ENCODE measurements at places on chromosomes 12 and 14. TPM values are rescaled to one million over a fixed set of nuclear protein-coding genes. Genes with fewer than 3 reads are reported as not detected.
A peak's percentile ranks its signal among the peaks of the same experiment; 100 is the strongest.

Gene AQP2
- polyA plus RNA-seq: not detected

Gene KRT1
- 1.0 TPM for polyA plus RNA-seq

Gene CMTM5
- 1.4 TPM for polyA plus RNA-seq

Gene PIWIL1
- 0.08 TPM for polyA plus RNA-seq

Gene STK38L
- 26.9 TPM for polyA plus RNA-seq

Gene FBXO34
- polyA plus RNA-seq: 15.8 TPM

- DNase-seq: no peak
Measured at GRCh38 chr14:95480109-95480886, 36.2 kb downstream of the SYNE3 start.

- no peak for DNase-seq
Measured at GRCh38 chr12:121205491-121205890, 4.4 kb upstream of the P2RX4 start.

DNA sequence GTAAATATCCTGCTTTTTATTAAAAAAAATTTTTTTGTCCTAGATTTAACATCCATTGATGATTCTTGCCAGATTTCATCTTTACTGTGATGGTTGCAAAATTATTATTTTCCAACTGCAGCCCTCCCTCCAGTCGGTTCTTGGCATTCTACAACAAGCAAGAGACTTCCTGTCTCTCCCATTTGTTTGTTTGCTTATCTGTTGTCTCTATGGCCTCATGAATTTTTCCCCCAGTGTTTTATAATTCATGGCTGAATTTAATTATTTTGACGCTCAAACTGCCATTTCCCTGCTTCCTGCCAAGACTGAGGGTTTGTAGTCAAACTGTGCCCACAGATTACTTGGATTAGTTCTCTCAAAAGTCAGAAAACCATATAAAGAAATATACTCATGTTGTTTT lies 25.9 kb downstream of the CGRRF1 start:
- no peak for DNase-seq

DNA sequence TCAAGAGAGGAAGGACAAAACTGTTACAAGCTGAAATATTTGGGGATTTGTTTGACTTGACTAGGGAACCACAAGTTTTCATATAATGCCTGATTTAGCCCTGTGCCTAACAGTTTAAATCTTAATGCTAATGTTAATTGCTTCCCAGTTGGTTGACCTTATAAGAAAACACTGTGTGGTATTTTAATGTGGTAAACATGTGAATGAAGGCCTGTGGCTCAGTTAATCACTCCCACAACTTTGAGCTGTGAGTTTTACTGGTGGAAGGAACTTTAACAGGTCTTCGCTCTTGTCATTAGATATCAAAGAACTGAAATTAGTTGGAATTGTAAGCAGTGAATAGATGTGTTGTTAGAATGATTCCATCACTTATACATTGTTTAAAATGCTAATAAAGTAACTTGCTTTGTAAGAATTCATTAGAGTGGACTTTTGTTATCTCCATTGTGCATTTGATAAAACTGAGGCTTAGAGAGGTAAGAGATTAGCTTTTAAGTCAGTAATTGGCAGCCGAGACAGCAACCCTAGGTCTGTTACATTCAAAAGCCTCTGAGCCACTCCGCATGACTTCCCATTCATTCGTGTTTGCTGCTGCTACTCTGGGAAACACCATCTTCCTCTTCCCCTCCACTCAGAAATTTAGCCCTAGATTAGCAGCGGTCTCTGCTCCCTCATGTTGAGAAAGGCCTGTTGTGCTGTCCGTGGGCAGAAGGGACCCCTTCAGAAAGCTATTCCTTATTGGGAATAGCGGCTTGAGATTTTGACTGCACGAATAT lies 1.0 kb upstream of the TBK1 start:
- DNase-seq: no peak

- DNase-seq: no peak
Measured at GRCh38 chr12:3920351-3921150, 47.4 kb upstream of the PARP11 start.

- DNase-seq: no peak
Measured at GRCh38 chr12:77924703-77925102, 94.0 kb downstream of the NAV3 start.

- no peak for DNase-seq
Measured at GRCh38 chr12:105995961-105996431, 142.8 kb downstream of the NUAK1 start.

GRCh38 chr12:99985129-99985570 lies 414 bp upstream of the ANKS1B start:
- DNase-seq: no peak

DNA sequence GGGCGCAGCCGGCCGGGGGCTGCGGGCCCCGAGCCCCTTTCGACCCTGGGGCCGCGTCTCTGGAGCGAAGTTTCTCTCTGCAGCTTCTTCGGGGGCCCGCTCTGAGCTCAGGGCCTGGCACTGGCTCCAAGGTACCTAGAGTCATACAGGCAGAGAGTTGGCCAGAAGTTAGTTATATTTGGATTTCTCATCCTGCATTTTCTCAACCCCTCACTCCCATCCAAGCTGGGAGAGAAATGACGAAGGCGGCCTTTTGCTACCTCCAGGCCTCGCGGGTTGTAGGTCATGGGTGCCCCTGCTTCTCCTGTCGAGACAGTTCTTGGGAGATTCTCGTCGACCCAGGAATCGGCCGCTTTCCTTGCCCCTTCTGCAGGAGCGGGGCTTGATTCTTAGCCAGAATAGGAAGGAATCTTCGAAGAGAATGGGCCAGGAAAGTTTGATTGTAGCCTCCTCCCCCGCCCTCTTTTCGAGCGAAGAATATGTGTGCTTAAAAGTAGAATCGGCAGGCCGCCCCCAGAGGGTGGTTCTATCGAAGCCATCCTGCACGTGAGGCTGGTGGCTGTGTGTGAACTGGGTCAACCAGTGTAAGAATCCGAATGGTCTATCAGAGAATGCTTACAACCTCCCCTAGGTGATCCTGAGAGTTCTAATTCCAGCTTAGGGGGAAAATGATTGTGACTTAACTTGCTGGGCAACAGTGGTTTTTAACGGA lies 785 bp downstream of the MLEC start:
- no peak for DNase-seq

DNA sequence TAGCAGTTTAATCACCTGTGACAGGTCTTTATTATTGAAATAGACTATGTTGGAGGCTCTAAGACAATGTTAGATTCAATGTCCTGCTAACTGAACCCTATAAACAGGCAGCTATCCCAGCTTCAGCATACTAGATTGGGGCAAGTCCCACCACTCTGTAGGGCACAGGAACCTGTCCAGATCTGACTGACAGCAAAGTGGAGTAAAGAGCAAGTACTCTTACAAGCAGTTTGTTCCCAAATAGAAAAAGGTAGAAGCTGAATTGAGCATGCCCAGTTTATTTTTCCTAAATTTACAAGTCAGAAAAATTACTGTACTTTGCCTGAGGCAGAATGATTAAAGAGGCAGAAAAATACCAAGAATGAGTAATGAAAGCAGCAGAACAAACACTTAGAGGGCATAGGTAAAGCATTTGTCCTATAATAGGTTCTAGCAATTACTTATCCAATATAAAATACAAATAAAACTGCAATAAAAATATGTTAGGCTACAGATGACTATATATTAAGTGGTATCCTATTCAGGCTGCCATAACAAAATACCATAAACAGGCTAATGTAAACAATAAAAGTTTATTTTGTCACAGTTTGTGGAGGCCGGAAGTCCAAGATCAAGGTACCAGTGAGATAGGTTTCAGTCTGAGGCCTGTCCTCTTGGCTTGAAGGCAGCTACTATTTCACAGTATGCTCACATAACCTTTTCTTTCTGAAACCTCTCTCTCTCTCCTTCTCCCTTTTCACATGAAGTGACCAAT lies 868.2 kb downstream of the C12orf50 start:
- DNase-seq: no peak

DNA sequence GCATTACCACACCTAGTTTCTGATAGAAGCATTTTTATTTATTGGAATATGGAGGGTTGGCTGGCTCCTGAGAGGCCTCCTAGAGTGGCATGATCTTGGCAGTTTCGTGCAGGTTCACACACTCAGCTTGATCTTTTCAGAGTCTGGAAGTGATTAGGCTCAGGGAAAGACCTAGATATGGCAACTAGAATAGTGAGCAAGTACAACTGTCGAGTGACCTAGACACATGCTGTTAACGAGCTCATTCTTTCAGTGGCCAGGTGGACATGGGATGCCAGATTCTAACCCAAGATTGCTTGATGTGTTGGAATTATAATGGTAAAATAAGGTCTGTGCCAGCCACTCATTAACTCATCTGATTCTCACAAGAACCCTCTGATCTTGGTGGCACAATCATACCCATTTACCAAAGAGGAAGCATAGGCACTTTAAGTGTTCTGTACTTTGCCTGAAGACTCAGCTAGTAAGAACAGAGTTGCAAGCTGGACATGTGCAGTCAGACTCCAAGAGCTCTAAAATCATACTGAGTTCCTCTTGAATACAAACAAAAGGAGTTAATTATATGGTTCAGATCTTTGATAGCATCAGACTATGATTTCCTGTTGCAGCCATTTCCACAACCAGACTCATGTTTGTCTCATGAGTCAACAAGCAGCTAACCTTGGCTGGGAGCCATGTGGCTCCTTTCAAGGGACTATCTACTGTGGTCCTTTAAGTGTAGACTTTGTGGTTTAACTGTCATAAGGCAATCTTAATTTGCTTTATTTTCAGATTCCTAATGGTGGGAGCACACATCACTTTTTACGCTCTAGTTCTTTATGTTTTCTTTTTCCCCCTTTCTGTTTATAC lies 144.2 kb downstream of the PLEKHA5 start:
- peak; percentile 6 for DNase-seq

- DNase-seq: no peak
Measured at GRCh38 chr12:124390442-124391097, 95.7 kb downstream of the RFLNA start.

GRCh38 chr12:10243818-10244520 lies 31.3 kb downstream of the GABARAPL1 start:
- DNase-seq: no peak

Measured in forelimb muscle (tissue), 1 donor.